GDM1 (cell line): ENCODE measurements at places on chromosomes 3 and 15.

DNA sequence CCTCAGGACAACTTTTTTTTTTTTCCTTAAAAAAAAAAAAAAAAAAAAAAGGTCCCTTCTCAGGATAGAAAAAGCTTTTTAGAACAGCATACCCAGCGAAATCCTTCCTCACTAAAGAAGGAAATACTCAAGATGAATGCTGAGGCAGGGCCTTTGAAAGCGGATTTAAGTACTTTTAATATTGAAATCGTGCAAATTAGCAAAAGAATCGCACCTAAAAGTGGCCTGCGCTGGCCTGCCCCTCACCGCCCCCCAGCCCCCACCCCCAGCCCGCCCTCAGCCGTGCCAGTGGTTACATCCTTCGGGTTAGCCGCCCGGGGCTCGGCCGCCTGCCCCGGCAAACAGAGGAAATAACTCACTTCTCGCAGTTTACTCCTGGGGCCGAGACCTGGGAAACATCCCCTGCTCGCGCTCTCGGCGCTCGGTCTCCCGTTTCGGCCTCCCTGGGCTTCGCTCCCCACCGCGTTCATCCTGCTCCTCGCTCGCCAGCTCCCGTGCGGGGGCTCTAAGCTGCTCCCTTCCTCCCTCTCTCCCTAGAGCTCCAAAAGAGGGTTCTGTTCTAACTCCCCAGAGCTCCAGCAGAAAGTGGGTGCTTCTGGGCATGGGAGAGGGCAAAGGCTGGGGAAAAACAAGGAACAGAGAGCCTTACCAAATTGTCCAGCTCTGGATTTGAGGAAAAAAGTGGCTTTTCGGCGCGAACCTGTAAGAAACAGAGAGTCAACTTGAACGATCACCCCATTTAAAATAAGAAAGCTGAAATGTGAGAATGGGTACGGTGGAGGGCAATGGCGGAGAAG is 5.2 kb downstream of the MEIS2 start:
- DNase-seq: no peak

GRCh38 chr3:113258361-113258760 is 47.0 kb downstream of the BOC start:
- DNase-seq: no peak

DNA sequence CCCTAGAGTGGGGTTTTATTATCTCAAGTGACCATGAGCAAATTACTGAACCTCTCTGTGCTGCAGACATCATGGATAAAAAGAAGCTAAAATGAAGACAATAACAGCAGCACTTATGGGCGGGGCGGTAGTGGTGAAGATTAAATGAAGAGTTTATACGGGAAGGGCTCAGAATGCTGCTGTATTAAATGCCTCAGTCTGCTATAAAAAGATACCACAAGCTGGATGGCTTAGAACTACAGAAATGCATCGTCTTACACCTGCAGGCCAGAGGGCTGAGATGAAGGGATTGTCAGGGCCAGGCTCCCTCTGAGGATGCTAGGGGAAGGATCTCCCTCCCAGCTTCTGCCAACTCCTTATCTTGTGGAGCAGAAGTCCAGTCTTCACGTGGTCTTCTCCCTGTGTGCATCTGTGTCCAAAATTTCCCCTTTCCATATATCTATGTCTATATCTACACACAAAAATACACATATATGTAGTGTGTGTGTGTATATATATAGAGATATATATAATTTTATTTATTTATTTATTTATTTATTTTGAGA is 2.9 kb downstream of the ALG1L2 start:
- no peak for DNase-seq

GRCh38 chr3:14538451-14539088 is 1.6 kb downstream of the GRIP2 start:
- DNase-seq: no peak

DNA sequence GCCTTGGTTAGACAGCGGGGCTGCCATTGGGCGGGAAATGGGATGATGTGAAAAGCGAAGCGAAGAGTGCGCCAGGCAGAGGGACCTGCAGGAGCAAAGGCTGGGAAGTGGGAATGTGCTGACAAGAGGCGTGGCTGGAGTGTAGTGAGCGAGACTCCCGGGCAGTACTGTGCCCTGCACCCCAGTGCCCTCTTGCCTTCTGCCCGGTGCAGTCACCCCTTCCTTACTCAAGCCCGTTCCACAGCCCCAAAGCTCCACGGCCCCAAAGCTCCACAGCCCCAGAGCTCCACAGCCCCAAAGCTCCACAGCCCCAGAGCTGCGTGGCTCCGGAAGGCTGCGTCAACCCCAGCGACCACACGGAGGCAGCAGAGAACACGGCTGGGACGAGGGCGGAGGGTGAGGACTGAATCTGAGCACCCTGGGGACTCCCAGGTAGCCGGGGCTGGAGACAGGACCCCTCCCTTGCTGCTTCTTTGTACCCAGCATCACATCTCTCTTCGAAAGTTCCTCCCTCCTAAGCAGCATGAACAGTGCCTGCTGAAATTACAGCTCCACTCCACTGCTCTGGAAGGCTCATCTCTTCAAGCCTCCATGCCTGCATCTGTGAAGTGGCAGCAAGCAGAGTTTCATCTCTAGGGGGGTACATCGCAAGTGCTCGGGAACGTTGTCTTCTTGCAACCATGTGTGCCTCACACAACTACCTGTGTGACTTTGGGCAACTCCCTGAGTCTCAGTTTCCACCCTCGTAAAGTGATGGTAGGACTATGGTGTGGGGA is 108.9 kb downstream of the FBLN2 start:
- peak; percentile 16 for DNase-seq

- no peak for DNase-seq
Observed at GRCh38 chr15:70196372-70197316, 98.9 kb upstream of the TLE3 start.

DNA sequence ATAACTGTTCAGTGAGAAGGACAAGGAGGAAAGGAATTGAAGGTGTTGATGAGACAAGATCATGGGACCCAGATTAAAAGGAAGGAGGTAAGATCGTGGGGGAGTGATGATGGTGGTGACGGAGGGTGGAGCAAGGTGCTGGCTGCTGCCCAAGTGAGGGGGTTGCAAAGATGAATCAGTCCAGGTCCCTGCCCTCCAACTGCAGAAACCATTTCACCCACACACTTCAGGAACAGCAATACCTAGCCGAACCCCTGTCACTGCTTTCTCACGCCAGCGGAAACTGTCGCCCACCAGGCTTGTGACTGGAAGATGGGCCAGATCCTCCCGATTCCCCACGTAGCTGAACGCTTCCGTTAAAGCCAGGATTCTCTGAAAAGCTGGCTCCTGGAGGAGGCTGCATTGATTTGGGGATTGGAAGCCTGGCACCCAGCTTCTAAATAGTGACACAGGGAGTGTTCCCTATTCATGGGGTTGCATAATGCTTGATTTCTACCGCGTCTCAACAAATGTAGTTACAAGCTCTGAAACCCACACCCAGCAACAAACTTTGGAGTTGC is 3.2 kb upstream of the LSG1 start:
- no peak for DNase-seq

DNA sequence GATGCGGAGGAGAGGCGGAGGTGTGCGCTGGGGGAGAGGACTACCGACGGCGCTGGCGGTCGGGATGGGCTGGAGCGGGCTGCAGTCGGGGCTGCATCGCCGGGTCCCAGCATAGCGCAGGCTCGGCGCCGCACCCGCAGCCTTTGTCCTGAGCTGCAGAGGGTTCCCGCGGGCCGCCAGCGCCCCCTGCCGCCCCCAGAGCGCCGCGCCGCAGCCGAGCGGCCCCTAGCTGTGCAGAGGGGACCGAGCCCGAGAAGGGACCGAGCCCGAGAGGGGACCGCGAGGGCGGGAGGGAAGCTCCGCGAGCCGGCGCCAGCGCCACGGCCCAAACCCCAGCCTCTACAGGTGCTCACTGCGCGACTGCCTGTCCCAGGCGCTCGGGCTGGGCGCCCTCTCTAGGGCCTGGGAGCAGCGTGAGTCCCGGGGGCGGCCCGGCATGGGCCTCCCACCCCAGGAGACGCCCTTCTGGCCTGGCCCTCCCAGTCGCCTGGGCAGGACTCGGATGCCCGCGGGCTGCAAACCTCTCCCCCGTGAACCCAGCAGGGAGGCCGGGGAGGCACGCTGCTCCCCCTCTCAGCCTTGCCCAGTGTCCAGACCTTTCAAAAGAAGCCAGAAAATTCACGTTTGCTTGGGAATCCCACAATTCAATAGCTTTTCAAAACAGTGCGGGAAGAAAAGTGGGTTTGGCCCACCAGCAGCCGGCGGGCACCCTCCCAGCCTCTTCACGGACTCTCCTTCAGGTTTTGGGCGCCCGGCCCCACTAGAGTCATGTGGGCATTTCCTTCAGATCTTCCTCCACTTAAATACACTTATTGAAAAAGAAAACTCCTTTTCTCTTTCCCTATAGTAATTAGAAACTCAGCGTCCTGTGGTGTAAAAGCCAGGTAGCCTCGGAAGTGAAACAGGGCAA is 134.7 kb downstream of the TPRA1 start:
- DNase-seq: peak; percentile 34

GRCh38 chr3:133412183-133413132 is 12.6 kb downstream of the BFSP2 start:
- no peak for DNase-seq

- DNase-seq: no peak
Observed at GRCh38 chr15:31021067-31021665, 29.7 kb upstream of the MTMR10 start.

DNA sequence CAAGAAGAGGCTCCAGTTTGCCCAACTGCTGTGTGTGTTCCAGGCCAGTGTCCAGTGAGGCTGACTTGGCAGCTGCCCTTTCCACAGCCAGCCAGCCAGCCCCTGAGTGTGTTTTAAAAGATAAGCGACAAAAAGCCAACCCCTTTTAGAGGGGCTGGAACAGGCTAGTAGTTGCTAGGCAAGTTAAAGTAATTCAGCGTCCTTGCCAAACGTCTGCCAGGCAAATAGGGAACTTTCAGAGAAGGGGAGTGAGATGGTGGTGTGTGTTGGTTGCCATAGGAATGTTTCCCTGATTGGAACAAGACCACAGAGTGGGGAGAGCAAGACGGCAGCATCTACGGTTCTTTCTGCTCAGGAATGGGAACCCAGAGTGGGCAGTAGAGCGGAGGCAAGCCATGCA is 86.3 kb downstream of the TMEM108 start:
- DNase-seq: no peak

DNA sequence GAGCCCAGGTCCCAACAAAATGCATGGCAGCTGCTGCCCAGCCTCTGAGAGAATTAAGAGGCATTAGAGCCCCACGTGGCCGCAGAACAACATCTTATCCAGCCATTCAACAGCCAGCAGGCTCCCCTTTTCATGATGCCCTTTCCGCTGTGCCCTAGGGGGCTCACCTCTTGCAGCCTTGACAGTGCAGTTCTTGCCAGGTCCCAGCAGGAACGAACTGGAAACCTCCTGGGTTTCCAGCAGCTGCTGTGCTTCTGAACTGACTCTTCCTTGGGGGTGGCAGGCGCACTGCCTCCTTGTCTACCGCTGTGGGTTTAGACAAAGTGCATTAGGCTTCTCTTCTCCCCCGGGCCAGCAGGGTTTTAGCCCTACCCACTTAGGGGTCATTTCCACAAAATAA is 85.2 kb downstream of the FAM174B start:
- no peak for DNase-seq

GRCh38 chr3:64392001-64392400 is 166.7 kb upstream of the PRICKLE2 start:
- no peak for DNase-seq

DNA sequence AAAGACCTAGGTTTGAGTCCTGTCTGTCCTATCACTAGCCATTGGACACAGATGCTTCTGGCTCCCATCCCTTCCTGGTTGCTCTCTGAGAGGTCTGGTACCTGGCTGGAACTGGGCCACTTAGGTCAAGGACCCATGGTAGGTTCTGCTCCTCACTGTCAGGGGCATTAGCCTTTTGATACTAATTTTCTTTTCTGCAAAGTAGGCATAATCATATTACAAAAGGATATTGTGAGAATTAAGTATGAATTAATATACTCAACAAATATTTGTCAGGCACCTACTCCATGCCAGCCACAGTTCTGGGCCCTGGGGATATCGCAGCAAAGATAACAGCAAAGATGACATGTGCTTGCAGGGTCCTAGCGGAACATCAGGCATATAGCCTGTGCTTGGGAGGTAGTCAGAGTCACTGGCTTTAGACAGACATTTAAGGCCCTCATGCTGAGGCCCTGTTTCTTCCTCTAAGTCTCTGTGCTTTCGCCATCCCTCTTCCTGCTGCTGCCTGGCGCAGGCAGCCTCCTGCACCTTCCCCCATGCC is 25.6 kb upstream of the LCTL start:
- no peak for DNase-seq

DNA sequence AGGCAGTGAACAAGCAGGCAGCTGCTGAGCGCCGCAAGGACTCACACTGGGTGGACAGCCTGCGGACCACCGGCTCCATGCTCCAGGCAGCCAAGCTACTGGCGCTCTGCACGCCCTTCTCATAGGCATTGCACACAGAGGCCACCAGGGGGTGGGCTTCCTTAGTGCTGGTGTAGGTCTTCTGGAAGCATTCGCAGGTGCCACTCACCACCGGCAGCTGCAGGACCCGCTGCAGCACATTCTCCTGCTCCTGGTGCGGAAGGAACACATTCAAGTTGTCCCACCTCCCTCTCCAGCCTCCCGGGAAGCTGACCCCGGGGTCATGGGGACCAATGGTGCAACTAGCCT is 6.0 kb downstream of the PLIN1 start:
- DNase-seq: no peak

GRCh38 chr3:134810052-134810435 is 15.0 kb downstream of the EPHB1 start:
- DNase-seq: no peak

DNA sequence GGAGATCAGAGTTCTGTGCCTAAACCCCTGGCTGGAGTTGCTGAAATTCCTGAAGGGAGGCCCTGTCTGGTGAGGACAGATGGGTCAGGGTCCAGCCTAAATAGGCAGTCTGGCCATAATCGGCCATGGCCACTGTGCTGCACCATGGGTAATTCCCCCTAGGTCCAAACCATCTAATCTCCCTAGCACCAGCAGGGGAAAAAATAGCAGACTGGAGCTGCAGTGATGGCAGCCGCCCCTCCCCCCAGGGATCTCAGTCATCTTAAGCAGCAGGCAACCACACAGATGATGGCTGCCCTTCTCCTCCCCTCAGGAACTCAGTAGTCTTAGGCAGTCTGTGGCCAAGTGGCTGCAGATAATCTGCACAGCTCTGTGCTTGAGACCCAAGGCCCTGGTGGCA is 68.4 kb upstream of the CD96 start:
- no peak for DNase-seq

DNA sequence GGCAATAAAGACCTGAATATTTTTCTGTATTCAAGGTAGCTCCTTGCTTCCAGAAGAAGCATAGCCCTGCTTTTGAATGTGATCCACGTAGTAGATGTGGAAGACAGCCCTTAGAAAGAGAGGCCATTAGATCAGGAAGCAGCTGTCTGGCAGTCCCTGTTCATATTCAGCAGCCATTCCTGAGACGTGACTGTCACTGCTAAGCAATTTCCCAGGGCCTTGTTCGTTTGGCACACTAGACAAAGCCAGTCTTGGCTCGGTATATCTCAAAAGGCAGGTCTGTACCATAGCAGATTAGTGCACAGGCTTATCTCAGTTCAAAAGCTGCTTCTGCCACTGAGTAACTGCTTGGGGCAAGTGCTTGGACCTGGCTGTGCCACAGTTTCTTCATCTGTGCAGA is 287.8 kb upstream of the MCTP2 start:
- no peak for DNase-seq

- DNase-seq: peak; percentile 17
Observed at GRCh38 chr3:170429050-170429449, 10.4 kb downstream of the CLDN11 start.

GRCh38 chr3:151321526-151321925 is 4.9 kb upstream of the GPR87 start:
- no peak for DNase-seq
